AG04450 (cell line): ENCODE measurements at places on chromosomes 6 and 20. TPM values are rescaled to one million over a fixed set of nuclear protein-coding genes. Genes with fewer than 3 reads are reported as not detected.

- no peak for DNase-seq
Observed at GRCh38 chr6:55841341-55841740, 34.0 kb downstream of the BMP5 start.

GRCh38 chr6:79672631-79673111 lies 41.5 kb downstream of the SH3BGRL2 start:
- DNase-seq = no peak

DNA sequence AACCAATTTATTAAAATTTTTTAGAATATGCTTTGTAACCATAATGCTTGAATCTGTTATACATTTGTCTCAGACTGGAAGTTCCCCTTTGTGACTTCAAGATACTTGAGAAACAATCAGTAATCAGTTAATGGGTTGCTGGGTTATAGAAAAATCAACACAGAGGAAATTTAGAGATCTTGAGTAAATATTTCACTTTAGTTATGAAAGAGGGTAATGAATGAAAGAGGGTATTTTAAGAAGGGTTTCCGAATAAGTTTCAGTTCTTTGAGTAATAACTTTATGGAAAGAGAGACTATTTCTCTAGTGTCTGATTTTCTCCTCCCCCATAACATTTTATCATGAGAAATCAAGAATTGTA lies 21.4 kb downstream of the ZFAND3 start:
- no peak for DNase-seq

DNA sequence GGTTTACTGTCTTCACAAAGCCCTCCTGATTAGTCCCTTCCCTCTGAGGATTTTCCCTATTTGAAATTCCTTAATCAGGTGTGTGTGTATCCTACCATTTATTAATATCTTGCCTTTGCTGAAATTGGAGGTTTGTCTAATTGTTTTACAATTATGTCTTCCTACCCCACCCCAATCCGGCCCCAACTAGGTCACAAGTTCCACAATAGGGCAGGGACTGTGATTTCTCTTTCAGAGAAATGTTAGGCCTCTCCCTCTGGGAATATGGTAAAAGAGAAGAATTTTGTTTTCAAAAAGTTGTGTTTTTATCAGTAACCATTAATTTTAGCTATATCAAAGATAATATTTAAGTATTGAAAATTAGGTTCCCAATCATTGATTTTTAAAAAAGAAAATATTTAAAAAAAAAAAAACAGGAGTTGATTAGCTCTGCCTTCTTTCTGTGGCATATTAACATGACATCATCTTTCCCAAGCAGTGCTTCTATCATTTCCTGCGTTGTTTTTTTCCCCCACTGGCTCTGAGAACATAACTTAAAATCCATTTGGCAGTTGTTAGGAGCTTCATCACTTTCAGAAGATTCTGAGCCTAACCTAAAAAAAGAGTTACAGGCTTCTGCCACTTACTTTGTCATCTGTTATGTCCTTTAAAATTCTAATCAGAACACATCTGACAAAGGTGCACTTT lies 36.1 kb downstream of the BLOC1S5 start:
- no peak for DNase-seq

DNA sequence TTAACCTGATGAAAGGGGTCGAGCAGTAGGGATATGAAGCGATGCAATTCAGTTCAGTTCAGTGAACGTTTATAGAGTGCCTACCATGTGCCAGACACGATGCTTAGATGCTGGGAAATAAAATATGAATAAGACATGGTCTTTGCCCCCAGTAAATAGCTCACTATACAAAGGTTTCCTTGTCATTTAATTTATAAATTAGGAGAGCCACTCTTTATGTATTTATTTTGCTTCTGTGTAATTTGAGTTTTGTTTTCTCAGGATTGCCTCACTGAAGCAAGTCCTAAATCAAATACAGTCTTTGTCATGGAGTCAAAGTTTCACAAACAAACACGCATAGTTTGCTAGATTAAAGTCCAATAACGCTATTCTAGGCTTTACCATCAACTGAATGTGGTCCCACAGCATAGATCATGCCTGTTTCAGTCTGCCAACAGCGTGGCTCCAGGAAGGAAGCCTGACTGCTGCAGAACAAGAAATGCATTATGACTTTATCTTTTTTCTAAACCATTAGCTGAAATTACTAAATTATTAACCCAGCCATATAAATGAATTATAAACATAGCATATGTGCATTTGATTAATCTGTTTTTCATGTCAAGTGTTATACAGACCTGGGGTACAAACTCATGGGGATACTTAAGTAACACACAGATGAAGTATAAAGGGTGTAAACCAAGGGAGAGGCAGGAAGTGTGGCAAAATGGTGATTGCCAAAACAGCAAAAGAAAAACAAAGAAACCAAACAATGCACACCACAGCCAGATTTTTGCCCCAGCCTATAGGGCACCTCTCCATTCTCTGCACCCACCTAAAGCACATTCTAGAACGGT lies 29.8 kb upstream of the CCN2 start:
- no peak for DNase-seq

- DNase-seq = no peak
Observed at GRCh38 chr20:45353746-45354145, 5.5 kb upstream of the SDC4 start.

DNA sequence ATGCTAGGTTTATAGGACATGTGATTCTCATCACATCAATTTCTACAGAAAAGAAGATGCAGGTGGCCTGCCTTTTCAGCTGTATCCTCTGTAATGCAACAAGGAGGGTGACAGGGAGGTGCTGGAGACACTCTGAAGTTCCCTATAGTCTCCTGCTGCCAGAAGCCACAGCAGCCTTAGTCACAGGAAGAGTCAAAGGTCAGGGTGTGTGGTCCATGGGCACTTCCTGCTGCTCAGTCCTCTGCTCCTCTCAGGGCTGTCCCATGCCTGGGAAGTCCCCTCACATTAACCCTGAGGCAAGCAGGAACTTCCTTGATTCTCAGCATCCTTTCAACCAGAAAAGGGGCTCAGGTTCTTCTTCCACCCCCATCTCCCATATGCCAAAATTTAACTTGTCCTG lies 144.8 kb upstream of the FOXA2 start:
- no peak for DNase-seq

- no peak for DNase-seq
Observed at GRCh38 chr20:16707674-16708073, 22.2 kb upstream of the SNRPB2 start.

GRCh38 chr20:53883098-53883911 lies 187.1 kb downstream of the BCAS1 start:
- no peak for DNase-seq

DNA sequence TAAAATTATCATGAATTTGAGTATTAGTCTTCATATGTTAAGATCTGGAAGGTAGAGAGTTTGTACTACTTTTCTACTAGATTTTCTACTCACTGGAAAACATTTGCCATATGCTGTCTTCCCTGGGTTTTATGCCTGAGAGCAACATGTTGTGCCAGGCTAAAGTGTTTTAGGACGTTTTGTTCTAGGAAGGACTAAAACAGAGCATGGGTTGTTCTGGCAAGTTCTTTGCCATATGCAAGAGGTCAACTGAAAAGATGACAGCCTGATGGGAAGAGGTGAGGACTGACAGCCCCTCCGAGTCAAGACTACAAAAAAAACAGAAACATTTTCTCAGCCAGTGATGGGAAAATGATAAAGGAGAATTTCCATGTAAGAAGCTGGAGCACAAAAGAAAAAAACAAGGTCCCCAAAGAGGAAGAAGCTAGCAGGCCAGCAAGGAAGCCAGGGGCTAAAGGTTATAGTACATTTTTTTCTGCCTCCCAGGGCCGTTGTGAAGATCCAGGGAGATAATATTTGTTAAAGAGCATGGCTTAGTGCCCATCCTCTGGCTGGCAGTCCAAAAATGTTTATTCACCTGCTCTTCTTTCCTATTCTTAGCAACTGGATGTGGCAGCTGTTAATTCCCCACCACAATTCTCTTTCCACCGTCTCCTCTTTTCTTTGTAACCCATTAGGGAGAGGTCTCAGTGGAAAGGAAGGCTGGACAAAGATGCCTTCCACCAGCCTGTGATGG lies 7.8 kb downstream of the SCGN start:
- DNase-seq = no peak

DNA sequence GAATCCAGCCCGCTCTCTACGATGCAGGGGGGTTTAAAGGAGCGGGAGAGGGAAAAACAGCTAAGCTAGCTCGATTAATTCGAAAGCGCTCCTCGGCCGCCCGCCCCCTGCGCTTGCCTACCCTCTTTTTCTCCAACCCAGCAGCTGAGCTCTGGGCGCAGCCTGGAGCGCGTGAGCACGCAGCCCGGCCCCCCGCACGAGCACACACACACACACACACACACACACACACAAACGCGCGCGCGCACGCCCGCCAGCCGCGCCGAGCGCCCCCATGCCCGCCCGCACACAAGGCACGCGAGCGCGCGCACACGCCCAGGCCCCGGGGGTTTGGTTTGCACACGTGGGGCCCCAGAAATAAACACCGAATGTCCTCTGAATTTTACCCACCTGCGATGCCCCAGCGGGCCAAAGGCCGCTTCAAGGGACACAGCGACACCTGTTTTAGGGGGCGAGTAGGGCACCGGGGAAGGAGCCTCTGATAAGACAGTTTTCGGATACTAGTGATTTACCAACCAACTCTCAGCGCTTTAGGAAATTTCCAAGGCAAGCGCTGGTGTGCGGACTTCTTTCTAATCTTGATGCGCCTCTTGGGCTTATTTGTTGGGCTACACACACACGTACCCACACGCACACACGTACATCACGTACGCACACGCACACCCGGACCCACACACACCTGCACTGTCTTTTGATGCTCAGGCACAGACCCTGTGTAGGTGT lies 802 bp upstream of the NRN1 start:
- DNase-seq = no peak

The SYCP2L gene
- polyA plus RNA-seq = 0.22 and 0.38 TPM in 2 replicates

The ADGRF4 gene
- polyA plus RNA-seq = 0.02 TPM in 1 of 2 replicates, not detected in the other

The ATAT1 gene
- polyA plus RNA-seq = 10.8 and 13.1 TPM in 2 replicates
